HFFc6 (cell line): ENCODE measurements at places on chromosomes 6 and 20.

DNA sequence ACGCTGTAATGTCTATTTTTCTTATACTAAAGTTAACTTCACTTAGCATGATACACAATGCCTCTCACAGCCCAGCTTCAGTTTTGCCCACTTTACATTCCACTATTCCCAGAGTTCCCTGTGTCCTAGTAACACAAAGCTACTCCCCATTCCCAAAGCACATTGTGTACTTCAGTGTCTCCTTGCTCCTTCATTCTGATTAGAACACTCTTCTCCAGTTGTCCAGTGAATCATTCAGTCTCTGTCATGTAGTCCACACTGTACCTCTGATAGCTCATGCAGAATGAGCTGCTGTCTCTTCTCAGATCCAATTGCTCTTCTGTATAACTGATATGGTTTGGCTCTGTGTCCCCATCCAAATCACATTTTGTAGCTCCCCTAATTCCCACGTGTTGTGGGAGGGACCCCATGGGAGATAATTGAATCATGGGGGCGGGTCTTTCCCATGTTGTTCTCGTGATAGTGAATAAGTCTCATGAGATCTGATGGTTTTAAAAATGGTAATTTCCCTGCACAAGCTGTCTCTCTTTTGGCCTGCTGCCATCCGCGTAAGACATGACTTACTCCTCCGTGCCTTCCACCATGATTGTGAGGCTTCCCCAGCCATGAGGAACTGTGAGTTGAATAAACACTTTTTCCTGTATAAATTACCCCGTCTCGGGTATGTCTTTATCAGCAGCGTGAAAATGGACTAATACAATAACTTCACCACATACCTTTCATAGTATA is 2.1 kb upstream of the TMX4 start:
- peaks cover 12% of the 10 kb centered on the region for H3K4me1 ChIP-seq
- H3K36me3 ChIP-seq = no peaks in the 10 kb centered on the region
- no peak overlapping the region for H3K4me3 ChIP-seq

DNA sequence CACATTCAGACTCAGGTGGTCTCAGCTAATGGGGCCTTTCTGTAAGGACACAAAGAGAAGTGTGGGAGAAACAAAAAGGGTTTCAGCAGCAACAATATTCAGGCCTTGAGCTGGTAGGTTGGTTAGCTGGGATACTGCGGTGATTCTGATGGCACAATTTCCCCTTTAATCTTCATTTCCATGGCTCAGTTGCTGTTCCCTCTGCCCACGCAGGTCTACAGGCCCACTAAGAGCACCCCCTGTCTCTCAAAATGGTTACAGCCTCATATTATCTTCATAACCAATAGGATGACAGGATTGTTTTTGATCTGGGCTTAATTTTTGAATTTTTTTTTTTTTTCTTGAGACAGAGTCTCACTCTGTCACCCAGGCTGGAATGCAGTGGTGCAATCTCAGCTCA is 48.9 kb downstream of the MYB start:
- H3K36me3 ChIP-seq = no peaks in the 10 kb centered on the region
- H3K27ac ChIP-seq = no peak overlapping the region
- peaks cover 1% of the 10 kb centered on the region; the same call in 1 of the 2 replicates for H3K27me3 ChIP-seq
- DNase-seq = no peak

DNA sequence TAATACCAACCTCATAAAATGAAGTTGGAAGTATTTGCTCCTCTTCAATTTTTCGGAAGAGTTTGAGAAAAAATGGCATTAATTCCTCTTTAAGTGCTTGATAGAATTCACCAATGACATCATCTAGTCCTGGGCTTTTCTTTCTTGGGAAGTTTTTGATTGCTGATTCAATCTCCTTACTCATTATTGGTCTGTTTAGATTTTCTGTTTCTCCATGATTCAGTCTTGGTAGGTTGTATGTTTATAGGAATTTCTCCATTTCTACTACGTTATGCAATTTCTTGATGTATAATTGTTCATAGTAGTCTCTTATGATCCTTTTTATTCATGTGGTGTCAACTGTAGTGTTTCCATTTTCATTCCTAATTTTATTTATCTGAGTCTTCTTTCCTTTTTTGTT is 176.9 kb upstream of the PRND start:
- peaks cover 64% of the 10 kb centered on the region for H3K4me1 ChIP-seq
- H3K36me3 ChIP-seq = peaks cover 21% of the 10 kb centered on the region
- DNase-seq = peak; percentile 75
- H3K27ac ChIP-seq = peak overlapping the region; percentile 85

- H3K27me3 ChIP-seq = no peaks in the 10 kb centered on the region
- DNase-seq = no peak
- peaks cover 71% of the 10 kb centered on the region for H3K4me1 ChIP-seq
- H3K4me3 ChIP-seq = no peak overlapping the region
These were observed 7.4 kb downstream of the ASXL1 start for GRCh38 chr20:32365564-32365963.

DNA sequence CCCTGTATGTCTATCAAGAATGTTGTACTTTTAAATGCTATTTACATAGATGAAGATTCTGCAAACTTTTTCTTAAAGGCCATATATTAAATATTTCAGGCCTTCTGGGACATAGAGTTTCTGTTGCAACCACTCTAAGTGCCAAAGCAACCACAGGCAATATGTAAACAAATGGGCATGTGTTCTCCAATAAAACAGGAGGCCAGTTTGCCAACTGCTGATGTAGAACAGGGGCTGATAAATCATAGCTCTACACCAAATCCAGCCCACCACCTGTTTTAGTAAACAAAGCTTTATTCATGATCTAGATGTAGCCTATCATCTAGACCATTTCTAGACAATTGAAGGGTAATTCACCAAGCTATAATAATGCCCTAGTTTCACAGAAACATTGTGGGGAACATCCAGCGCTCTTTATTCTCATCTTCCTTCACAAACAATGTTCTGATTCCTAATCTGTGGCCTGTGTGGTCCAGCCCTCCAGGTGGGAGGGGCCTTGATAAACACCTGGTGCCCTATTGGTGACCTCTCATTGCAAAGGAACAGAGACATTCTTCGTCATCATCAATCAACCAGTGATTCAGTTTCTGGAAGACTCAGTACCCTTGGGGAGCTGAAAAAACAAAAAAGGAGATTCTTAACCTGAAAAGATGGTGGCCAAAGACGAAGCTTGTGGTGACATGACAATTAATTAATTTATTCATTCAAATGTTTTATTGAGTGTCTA is 80.2 kb downstream of the PREP start:
- peaks cover 55% of the 10 kb centered on the region for H3K4me1 ChIP-seq
- no peak overlapping the region for H3K27ac ChIP-seq
- H3K27me3 ChIP-seq = no peaks in the 10 kb centered on the region; the same call in 1 of the 2 replicates
- H3K4me3 ChIP-seq = no peak overlapping the region
- peaks cover 30% of the 10 kb centered on the region for H3K36me3 ChIP-seq
- DNase-seq = no peak

- H3K27ac ChIP-seq = no peak overlapping the region; the same call in 1 of the 2 replicates
- peaks cover 6% of the 10 kb centered on the region for H3K4me1 ChIP-seq
- H3K36me3 ChIP-seq = peaks cover 19% of the 10 kb centered on the region
- no peaks in the 10 kb centered on the region; the same call in 1 of the 2 replicates for H3K27me3 ChIP-seq
- H3K4me3 ChIP-seq = no peak overlapping the region
These were observed 23.9 kb downstream of the SRC start for GRCh38 chr20:37369846-37370245.

GRCh38 chr20:24491041-24491756 is 21.8 kb downstream of the SYNDIG1 start:
- H3K36me3 ChIP-seq = no peaks in the 10 kb centered on the region
- H3K27ac ChIP-seq = no peak overlapping the region
- peaks cover 12% of the 10 kb centered on the region for H3K27me3 ChIP-seq
- no peak for DNase-seq
- no peaks in the 10 kb centered on the region for H3K4me1 ChIP-seq

GRCh38 chr20:11020712-11021111 is 346.9 kb upstream of the JAG1 start:
- H3K4me3 ChIP-seq = no peak overlapping the region
- DNase-seq = no peak
- no peak overlapping the region for H3K27ac ChIP-seq
- H3K36me3 ChIP-seq = no peaks in the 10 kb centered on the region
- H3K4me1 ChIP-seq = no peaks in the 10 kb centered on the region

GRCh38 chr20:31923388-31924331 is 28.2 kb downstream of the PDRG1 start:
- DNase-seq = no peak
- H3K4me3 ChIP-seq = no peak overlapping the region
- no peaks in the 10 kb centered on the region for H3K36me3 ChIP-seq

- H3K4me3 ChIP-seq = no peak overlapping the region
- H3K4me1 ChIP-seq = no peaks in the 10 kb centered on the region
- H3K36me3 ChIP-seq = no peaks in the 10 kb centered on the region
- peaks cover 1% of the 10 kb centered on the region; the same call in 1 of the 2 replicates for H3K27me3 ChIP-seq
- no peak for DNase-seq
- no peak overlapping the region for H3K27ac ChIP-seq
These were observed 361.4 kb upstream of the JAG1 start for GRCh38 chr20:11035211-11035610.

DNA sequence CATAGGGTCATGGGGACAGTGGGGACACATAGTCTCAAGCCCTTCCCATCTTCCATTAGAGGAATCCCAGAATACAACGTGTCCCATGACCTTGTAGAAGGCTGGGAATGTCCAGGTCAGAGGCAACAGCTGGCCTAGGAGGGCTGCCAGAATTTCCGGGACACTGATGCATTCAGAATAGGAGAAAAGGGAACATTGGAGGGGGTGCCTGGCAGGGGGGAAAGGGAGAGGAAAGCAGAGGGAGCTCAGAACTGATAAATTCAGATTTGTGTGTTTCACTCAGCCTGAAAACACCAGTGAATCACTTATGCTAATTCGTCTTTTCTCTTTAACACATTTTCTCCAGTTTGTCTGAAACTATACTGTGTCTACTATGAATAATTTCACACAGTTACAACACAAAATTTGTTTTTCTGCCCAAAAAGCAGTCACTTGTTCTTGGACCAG is 35.5 kb upstream of the BMP2 start:
- H3K4me1 ChIP-seq = no peaks in the 10 kb centered on the region
- H3K27ac ChIP-seq = no peak overlapping the region
- DNase-seq = no peak
- no peak overlapping the region for H3K4me3 ChIP-seq
- no peaks in the 10 kb centered on the region for H3K36me3 ChIP-seq
